ENCODE measurements at places on chromosomes 7 and 10.

DNA sequence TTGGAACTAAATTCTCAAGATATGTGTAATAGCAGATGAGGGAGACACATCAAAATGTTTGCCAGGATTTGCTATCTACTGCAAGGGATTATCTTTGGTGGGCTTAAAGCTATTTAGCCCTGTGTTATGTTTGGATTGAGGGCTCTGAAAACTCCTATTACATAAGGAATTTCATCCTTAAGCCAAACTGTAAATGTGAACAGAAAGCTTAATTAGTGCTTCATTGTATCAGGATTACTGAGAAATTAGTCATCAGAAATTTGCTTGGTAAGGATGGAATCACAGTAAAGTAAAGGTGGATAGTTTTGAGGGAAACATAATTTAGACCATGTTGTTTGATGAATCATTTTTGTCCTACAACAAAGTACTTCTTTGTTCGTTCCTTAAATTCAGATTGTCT is 8.3 kb downstream of the ANKRD7 start:
- no peak for DNase-seq

- no peak for DNase-seq
Measured at GRCh38 chr7:124031919-124032318, 948 bp downstream of the TMEM229A start.

GRCh38 chr10:11403116-11403515 is 208.3 kb downstream of the USP6NL start:
- no peak for DNase-seq

DNA sequence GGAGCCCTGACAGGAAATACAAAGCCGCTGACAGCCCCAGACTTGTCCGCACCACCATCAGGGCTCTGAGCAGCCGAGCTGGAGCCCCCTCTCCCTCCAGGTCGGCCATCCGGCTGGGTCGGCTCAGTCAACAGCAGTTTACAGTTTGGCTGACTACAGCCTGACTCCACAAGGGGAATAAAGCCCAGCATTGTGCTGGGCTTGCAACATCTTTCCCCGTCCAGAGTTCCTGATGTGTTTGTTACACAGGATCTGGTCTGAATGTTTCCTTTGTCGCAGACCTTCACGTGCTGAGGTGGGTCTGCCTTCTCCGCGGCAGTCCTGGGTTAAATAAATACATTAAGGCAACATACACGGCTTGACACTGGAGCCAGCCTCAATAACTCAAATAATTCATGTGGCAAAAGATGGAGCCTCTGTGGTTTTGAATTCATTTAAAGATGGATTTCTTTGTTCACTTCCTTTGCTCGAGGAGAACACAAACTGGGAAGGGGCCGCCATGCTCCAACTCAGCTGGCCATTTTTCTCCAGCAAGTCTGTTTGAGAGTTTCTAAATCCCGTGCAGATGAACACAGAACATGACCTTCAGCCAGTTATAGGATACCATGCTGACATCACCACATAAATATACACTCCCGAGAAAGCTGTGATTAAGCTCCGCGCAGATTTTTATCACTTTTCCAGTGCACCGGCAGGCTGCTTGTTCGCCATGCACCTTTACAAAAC is 192.1 kb downstream of the WDR11 start:
- DNase-seq, result no peak

GRCh38 chr7:109868215-109868860 is 1222.6 kb upstream of the LRRN3 start:
- no peak for DNase-seq

DNA sequence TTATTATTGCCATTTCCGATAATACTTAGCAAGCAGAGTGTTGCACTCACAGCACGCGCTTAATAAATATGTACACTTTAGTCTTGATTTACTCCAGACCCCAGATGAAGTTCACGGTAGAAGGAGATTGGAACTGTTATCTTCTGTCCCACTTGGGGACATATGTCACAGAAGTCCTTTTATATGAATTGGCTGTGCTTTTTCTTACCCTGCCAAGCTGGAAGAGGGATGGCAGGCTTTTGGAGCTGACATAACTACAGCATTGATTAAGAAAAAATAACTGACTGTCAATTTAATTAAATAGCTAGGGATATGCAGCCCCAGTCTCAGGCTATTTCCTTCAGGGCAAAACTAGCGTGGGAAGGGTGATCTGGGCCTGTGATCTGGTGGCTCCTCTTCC is 182.2 kb downstream of the SH2D4B start:
- DNase-seq, result no peak

- no peak for DNase-seq
Measured at GRCh38 chr7:145691377-145691914, 425.2 kb upstream of the CNTNAP2 start.

DNA sequence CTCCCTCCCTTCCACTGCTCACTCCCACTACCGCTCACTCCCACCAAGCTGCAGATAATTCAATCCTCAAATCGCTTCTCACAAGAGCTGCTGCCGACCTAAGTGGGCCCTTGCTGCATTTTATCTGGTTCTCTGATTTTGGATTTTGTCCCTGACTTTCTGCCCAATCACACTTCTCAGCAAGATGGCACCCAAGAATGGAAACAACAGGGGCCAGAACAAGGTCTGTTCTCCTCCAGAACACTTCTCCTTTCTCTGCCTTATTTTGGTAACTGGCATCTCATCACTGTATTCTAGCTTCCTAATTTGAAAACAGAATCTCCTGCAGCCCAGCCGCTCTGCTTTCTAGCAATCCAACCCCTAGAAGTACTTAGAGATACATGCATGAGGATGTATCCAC is 172.8 kb downstream of the GRID1 start:
- no peak for DNase-seq

DNA sequence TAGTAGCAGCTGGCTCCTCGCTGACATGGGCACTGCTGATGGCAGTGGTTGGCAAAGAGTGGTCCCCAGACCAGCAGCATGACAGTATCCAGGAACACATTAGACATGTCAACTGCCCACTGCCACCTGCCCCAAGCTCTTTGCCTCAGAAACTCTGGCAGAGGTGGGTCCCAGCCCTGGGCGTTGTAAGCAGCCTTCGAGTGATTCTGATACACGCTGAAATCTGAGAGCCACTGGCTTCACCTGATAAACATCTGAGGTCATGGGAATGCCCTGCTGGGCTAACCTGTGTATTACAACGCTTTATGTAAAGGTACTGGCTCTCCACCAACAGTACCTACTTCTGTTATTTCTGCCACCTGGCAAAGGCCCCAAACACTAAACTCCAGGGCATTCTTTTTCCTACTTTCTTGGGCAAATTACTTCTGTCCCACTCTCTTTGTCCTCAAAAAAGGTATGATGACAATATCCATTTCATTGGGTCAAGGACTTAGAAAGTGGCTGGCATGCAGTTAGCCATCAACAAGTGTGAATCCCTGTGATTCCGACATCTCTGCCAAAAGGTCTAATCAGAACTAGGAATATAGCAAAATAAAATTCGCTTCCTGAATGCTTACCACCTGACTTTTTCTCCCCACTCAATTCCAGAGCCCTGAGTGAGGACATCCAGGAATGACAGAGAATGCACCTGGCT is 9.2 kb downstream of the SGMS1 start:
- no peak for DNase-seq

GRCh38 chr7:3057066-3057420 is 13.4 kb upstream of the CARD11 start:
- no peak for DNase-seq

DNA sequence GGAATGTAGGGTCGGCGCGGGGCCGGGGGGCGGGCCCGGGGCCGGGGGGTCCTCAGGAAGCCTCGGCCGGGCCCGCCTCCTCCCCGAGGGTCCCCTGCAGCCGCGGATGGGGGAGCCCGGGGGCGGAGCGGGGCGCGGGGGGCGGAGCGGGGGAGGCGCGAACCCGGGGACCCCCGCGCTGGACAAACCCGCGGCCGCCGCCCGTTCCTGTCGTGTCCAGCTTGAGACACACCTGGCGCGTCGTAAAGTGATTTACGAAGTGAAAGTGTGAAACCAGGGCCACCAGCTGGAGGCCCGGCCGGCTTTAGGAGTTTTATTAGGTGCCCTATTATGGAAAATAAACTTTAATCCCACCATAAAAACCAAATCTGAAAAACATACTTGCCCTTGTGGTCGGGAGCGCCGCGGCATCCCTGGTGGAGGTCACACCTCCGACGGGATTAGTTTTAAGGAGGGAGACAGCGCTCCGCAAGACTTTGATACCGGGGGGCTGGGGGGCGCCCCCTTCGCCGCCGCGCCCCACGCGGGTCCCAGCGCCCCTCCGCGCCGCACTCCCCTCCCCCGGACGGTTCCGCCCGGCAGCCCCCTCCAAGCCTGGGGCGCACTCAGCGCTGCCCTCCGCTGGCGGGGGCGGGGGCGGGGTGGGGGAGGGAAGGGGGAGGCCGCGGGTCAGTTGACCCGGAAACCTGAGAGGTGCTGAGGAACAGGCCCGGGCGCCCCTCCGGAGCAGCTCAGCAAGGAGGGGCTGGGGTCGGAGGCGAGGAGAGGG is 10.3 kb downstream of the MNX1 start:
- no peak for DNase-seq

DNA sequence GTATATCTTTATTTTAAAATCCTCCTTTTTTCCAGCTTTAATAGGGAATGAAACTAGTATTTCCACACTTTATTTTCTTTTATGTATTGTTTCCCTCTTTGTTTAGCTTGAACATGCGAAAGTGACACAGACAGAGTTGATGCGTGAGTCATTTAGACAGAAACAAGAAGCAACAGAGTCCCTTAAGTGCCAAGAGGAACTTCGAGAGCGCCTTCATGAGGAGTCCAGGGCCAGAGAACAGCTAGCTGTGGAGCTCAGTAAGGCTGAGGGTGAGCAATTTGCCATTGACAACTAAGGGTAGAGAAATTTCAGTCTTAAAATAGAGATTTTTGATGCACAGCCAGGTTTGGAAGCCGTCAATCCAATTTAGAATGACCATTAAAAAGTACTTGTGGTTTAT is 73.1 kb downstream of the CYP51A1 start:
- no peak for DNase-seq

- no peak for DNase-seq
Measured at GRCh38 chr7:51187941-51188340, 128.7 kb downstream of the COBL start.

DNA sequence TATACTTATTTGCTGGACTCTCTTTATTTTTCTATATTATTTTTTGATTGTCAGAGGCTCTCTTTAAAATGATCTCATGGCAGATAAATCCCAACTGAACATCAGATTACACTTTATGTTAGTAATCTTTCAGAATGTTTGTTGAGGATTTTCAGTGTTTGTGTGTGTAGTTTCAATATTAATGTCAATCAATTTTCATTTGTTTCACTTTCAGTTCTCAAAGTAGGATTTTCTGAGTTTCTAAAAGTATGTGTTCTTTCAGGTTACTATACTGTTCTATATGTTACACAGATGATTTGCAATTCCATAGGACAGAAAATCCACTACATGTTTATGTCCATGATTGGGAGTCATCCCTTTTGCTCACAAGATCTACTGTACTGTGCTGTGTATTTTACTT is 311.9 kb upstream of the POT1 start:
- DNase-seq, result no peak

GRCh38 chr10:86712317-86712707 is 44.0 kb downstream of the LDB3 start:
- no peak for DNase-seq

GRCh38 chr10:72303424-72304128 is 29.9 kb downstream of the DDIT4 start:
- DNase-seq, result no peak

DNA sequence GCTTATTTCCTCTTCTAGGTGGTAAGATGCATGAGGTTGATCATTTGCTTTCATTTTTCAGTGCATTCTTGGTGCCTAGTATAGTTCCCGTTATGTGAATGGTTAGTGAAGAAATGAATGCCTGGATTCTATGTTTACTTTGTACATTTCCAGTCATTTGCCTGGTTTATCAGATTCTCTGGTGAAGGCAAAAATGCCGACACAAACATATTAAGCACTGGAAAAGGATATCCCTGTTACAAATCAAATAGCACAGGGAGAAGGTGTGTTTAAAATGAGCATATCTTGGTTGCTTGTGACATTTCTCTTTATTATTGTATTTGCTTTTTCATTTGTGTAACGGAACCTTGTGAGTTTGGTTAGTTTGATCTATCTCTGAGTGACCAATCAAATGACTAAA is 211.3 kb downstream of the MBL2 start:
- no peak for DNase-seq

DNA sequence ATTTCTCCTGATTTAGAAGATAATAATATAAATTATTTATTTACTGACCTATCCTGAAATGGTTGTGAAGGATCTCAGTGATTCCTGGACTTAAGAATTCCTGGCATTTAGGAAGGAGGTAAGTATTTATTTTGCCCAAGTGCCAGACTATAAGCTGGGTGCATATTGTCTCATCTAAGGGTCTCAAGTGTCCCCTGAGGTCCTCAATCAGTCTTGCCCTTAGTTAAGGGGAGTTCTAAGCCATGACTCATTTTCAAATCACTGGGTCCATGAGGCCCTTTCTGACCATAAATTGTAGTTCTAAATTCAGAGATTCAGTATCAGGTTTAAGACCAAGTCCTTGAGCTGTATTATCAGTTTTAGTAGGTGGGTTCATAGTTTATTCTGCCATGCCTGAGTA is 251.6 kb upstream of the MEOX2 start:
- no peak for DNase-seq

DNA sequence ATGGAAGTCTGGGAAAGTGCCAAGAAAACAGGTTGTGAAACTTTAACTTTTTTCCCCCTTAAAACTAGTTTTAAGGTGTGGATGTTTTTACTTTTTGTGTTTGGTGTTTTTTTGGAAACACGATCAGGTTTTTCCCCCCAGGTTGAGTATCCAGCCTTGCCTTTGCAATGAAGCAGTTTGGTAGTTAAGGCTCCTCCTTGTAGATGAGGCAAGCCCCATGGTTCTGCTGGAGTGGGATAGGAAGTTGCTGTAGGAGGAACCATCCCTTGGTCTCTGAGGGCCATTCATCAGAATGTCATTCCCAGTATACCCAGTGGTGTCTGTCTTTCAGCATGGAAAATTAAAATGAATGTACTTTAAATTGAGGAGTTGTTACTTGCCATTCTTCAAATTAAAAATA is 2.7 kb downstream of the CUL1 start:
- DNase-seq, result no peak

DNA sequence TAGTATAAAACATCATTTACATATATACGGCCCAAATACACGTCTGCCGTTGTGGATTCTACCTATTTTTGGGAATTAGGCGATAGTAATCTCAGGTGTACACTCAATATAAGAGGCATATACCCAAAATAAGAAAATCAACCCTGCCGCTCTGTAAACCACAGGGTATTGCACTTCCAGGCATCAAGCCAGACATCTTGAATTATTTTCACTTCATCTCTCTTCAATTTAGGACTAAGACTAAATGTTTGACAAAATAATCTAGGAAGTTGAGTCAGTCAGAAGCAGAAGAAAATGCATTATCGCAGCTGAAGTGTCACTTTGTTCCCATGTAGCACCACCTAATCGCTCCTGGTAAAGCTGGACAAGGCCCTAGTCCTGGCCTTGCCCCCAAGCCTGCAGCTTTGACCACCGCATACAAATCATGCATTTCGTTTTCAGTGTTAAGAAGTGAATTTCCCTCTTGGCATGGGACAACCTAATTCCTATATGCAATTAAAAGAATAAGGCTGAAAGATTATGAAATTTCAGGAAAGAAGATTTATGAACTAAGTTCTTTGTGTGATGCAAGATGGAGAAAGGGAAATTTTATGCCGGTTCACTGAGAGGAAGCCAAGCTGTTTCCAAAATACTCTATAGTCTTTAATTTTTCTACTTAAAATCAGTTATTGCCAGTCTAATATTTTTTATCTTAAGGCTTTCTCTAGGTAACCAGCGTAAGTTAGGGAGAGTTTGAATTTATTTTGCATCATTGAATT is 26.0 kb downstream of the CABCOCO1 start:
- DNase-seq, result no peak
